GM18507 (cell line): ENCODE measurements at places on chromosomes 7 and 10.

DNA sequence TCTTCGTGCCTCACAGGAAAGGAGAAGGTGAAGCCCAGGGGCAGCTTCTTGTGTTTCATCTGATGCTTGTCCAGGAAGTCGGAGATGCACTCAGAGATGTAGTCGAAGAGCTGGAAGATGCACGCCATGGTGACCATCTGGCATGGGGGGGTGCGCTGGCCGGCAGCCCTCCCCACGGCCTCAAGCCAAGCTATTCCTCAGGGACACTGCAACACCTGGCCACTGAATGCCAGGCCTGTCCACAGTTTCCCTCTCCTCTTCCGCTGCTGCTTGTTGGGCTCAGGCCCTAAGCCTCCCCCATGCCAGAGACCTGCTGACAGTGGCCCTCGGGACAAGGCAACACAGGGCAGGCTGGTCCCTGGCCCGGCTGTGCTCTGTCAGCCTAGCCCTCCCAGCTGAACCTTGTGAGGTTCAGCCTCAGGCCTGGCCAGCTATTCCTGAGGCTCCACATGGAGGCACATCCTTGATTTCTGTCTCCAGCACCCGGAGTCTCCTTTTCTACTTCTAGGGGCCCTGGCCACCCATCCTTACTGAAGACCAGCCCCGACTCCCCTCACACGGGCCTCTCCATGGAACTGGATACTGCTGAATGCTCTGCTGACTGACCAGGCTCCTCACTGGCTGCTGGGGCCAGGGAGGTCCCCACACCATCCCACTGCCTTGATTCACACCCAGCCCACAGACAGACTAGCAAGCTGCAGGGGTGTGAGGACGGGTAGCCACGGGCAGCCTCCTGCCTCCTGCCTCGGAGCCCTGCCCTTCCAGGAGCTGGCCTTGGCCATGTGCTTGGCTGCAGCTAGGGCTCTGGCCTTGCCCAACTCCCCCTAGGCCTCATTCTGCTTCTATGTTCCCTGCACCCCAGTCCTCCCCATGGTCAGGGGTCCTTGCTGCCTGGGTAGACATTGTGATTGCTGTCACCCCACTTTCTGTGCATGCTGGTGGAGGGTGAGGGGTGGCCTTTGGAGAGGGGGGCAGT lies 10.1 kb upstream of the MYL7 start:
- DNase-seq = no peak

DNA sequence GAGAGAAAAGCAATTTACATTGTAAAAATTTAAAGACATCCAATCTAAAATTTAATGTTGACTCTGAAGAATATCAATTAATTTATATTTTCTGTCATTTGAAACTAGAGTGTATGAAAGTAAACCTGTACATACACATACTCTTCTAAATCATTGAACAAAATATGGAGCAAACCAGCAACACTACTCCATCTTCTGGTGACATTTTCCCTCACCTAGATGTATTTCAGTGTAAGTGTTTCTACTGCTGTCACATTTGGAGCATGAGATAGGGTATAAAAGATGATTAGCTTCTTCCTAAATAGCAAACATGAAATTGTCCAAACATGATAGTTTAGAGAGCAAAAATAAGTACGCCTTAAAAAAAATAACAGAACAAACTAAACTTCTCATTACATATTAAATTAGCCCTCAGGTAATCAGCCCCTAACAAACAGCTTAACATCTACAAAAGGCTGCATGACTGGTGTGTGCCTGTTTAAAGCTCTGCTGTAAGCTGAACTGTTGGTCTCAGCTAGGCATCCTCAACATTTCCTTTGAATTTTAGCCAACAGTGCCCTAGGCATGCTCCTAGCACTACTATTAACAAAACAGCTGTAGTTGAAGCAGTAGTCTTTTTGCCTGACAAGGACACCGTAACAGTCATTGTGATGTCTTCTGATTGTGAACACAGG lies 189.8 kb downstream of the CTNNA3 start:
- DNase-seq = no peak

DNA sequence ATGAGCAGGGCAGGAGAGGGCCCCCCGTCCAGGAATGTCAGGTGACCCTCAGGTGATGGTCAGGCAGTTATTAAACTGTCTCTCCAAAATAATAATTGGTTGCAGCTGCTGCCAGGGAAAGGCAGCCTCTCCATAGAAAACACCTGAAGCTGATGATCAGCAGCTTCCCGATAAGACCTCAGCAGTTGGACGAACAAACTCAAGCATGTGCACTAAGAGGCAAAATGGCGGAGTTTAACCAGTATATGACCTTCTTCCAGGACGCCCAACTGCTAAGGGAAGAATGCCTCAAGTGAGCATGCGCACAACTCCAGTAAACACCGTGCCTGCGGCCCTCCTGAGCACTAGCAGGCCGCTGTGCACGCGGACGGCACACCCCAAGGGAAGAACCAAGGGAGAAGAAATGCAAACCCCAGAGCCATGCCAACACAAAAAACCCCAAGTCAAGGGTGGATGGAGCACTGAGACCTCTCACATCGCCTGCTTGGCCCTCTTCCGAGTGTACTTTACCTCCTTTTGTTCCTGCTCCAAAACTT lies 38.9 kb upstream of the ADARB2 start:
- no peak for DNase-seq

- DNase-seq = no peak
Measured at GRCh38 chr10:75294031-75294437, 58.3 kb upstream of the COMTD1 start.

GRCh38 chr7:50246551-50246950 lies 58.0 kb upstream of the IKZF1 start:
- no peak for DNase-seq

DNA sequence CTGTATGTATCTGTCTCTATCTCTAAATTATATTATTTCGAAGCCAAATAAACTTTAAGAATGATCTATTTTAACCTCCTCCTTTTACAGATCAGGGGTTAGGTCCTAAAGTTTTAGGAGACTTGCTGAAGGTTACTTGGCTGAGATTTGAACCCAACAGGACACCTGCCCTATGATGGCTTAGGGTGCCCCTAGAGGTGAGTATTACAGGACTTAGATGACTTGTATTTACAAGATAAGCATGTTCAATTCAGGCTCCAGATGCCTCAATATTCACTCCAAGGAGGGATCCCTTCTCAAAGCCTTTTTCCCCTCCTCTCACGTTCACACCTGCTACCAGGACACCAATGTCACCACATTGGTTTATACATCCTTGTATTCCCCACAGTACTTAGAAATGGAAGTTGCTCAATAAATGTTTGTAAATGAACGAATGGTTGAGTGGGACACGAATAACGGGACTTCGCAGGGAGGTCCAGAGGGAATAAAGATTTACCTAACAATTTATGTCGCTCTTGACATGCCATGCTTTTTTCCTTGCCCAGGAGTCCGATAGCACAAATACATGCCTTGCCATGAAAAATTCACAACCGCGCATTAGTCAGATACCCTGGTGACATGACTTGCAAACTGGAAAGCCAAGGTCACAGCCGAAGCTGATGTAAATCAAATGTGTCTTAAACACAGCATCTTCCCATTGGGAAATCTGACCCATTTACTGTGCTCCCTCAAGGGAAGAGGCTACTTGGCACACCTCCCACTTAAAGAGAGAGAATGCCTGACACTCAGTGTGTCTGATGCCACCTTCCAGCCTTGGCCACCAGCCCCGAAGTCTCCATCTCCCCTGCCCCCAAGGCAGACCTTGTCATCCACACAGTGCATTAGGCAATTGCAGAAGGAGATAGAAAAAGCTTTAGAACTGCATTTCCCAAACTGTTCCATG lies 872.2 kb upstream of the AUTS2 start:
- DNase-seq = no peak

DNA sequence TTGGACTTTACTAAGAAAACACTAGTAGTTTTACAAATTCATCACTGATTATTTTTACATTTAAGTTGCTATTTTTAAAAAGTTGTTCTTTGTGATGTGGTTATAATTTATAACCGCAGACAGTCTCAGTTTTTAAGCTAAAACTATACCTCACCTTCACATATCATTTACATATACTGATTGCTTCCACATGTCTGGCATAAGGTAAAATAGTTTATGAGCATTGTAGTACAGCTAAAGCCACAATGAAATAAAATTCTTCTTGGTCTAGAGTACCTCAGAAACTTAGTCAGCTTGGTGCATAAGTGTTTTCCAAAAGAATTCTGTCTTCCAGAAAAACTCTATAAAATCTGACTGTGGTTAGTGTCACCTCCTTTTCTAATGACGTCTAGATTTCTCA lies 13.0 kb downstream of the SEMA3A start:
- no peak for DNase-seq

DNA sequence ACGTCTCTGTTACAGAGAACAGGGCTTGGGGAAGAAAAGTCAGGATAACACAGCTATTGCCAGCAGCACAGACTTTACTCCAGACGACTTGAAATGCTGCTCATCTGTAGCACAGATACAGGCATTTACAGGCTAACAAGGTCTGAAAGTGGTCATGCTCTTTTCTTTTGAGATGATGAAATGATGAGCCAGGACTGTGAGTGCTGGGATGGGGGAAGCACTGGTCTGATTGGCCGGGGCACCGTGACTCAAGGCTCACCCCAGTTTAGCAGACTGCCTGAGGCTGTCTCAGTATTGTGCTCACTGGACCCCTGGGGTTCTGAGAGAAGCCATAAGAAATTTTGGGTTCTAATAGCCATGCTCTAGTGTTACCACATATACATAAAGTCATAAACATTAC lies 12.4 kb downstream of the SMKR1 start:
- DNase-seq = no peak

GRCh38 chr10:3867454-3868270 lies 82.7 kb upstream of the KLF6 start:
- no peak for DNase-seq

- no peak for DNase-seq
Measured at GRCh38 chr7:77959080-77959479, 160.5 kb downstream of the PHTF2 start.

GRCh38 chr10:89093728-89094127 lies 103.1 kb downstream of the FAS start:
- DNase-seq = no peak

DNA sequence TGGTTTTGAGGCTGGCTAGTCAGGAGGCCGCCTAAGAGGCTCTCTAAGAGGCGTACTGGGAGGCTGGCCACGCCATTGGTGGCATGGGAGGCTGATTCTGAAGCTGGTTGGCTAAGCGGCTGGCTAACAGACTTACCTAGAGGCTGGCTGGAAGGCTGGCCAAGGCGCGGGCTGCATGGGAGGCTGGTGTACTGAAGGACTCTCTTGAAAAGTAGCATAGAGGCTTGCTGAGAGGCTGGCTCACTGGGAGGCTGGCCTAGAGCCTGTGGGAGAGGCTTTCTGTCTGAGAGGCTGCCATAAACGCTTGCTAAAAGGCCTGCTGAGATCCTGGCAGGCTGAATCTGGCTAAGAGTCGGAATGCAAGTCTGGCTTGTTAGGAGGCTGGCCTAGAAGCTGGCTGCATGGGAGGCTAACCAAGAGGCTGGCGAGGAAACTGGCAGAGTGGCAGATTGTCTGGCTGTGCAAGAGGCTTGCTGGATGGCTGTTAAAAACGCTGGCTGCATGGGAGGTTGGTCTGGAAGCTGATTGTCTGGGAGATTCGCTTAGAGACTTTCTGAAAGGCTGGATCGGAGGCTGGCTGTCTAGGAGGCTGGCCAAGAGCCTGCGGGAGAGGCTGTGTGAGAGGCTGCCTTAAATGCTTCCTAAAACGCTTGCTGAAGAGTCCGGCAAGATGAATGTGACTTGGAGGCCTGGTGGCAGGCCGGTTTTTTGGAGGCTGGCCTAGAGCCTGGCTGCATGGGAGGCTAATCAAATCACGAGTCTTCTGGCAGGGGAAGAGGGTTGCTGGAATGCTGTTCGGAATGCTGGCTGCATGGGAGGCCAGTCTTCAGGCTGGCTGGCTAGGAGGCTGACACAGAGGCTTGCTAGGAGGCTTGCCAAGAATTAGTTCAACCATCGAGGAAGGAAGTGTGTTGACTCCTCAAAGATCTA lies 134.2 kb downstream of the OR13A1 start:
- DNase-seq = no peak
